Activated CD4-positive, alpha-beta memory T cell treated with anti-CD3 and anti-CD28 coated beads, Interleukin-2, amount 10 ng/mL, durations not matched to agents 7 days and 5 days (primary cell): ENCODE measurements at places on chromosomes 5 and 9. TPM values are rescaled to one million over a fixed set of nuclear protein-coding genes. Genes with fewer than 3 reads are reported as not detected.

DNA sequence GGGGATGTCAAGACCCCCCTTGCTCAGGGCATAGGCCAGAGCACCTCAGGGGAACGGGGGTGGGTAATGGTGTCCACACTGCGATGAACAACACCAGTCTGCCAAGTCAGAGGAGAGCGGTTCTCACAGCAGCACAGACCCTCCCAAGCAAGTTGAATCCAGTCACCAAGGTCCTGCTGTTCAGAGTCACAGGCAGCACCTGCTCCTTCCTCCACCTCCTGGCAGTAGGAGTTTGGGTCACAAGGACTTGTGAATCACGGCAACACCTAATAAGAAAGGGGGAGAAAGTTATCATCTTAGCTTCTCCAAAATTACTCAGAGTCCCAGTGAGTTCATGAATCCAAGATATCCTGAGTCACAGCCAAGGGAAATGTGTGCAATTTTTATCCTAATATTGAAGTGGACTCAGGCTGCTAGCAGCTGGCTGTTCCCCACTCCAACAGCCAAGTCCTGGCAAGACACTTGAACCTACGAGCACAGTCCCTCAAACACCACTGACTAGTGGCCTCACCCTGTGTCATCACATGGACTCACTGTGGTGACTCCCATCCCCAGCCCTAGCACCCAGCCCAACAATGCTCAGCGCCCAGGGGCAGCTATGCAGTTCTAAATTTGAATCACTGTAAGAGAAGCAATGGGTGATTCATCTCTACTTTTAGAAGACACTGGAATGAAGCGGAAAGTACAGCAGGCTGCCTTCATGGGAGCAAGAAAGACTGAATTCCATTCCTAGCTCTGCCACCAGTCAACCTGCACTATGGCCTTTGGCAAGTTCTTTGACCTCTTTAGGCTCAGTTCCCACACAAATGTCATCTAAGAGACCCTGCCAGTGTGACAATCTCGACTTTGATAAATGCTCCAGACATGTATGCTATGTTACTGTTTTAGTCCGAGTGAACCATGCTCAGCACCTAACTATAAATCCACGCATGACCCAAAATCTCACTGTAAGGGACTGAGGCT is 113.7 kb downstream of the KLHL3 start:
- no peaks in the 10 kb centered on the region for H3K4me1 ChIP-seq
- H3K27me3 ChIP-seq: no peaks in the 10 kb centered on the region
- H3K4me3 ChIP-seq: no peak overlapping the region
- H3K27ac ChIP-seq: no peak overlapping the region
- no peak for DNase-seq

Gene PNPLA7
- total RNA-seq: 5.0 TPM

GRCh38 chr5:43386960-43387362 is 25.2 kb downstream of the CCL28 start:
- H3K27ac ChIP-seq: no peak overlapping the region
- H3K36me3 ChIP-seq: peaks cover 48% of the 10 kb centered on the region
- H3K27me3 ChIP-seq: no peaks in the 10 kb centered on the region
- DNase-seq: no peak

Gene DEPDC1B
- total RNA-seq: 42.3 TPM

DNA sequence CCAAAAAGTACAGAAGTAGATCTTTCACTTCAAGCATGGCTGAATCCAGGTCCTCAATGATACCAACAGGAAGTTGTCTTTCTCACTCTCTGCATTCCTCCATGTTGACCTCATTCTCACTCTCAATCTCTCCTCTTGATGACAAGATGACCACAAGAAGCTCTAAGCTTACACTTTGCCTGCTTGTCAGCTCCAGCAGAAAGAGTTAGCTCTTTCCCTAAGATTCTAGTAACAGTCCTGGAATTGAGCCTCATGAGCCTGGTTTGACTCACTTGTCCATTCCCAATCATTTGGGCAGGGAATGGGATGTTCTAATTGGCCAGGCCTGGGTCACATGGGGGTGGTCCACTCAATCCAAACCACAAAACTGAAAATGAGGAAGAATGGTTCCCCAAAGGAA is 3.3 kb upstream of the CLTA start:
- H3K4me3 ChIP-seq: no peak overlapping the region
- peaks cover 2% of the 10 kb centered on the region for H3K36me3 ChIP-seq
- DNase-seq: no peak
- no peak overlapping the region for H3K27ac ChIP-seq
- H3K27me3 ChIP-seq: peaks cover 7% of the 10 kb centered on the region
